ENCODE measurements at places on chromosomes 2 and 18.

- DNase-seq, result no peak
Observed at GRCh38 chr2:133937669-133938068, 316.2 kb upstream of the MGAT5 start.

GRCh38 chr2:98822301-98823164 is 91.6 kb upstream of the MGAT4A start:
- peak; percentile 38 for DNase-seq

GRCh38 chr2:142104134-142104758 is 26.6 kb downstream of the LRP1B start:
- no peak for DNase-seq

- no peak for DNase-seq
Observed at GRCh38 chr2:101613056-101613704, 84.3 kb upstream of the MAP4K4 start.
